ENCODE measurements at places on chromosomes 11 and 22.

- no peak for DNase-seq
Observed at GRCh38 chr11:110305169-110306018, 9.0 kb upstream of the RDX start.

- DNase-seq: no peak
Observed at GRCh38 chr22:27585141-27585540, 216.4 kb downstream of the MN1 start.

DNA sequence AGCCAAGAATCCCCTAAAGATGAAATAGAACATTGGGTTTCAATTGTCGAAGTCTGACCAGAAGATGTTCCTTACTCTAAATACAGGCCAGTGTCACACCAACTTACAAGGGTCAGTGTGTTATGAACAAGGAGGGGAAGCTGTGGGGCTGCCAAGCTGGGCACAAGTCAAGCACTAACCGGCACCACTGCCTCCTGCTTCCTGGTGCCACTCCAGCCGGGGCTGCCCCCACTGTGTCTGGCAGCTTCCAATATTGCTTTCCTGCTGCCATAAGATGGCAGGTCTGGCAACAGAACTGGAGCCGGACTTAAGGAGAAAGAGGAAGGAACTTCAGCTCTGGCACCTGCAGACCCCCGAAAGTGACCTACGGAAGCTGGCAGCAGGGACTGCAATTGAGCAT lies 13.7 kb upstream of the VPS37C start:
- DNase-seq: no peak

GRCh38 chr11:88102598-88102934 lies 72.7 kb downstream of the RAB38 start:
- DNase-seq: no peak

- no peak for DNase-seq
Observed at GRCh38 chr11:85791409-85791990, 19.4 kb downstream of the SYTL2 start.

DNA sequence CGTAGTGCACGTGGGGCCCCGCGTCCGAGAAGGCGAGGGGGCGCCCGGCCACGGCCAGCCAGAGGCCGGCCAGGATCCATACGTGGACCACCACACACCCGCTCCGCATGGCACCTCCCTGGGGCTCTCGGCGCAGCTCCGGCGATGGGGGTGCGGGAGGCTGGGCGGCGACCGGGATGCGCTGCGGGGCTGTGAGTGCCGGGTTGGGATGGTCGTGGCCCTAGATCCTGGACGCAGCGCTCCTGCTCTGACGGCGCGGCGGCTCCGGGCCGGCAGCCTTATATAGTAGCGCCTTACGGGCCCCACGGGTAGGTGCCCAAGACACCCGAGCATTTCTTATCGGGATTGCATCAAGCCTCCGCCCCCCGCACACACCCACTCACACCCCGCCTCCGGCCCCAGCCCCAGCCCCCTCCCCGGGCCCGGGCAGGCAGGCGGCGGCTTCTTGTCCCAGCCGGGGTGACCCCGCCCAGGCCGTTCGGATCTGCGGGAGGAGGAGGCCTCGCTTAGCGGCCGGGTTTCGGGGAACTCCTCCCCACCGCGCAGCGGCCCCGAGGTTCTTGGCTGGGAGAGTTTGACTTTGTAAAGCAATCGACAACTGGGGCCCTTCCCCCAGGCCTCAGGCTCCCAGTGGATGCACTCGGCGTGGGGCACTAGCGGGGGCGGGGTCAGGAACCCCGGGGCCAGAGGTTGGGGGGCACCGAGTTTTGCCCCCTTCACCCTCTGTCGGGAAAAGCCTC lies at the start of gene FGF19:
FGF19 (minus strand) TSS at position 255 of the 740 bp plus-strand sequence; CDS start at position 109, 146 bp downstream.
- no peak for DNase-seq

DNA sequence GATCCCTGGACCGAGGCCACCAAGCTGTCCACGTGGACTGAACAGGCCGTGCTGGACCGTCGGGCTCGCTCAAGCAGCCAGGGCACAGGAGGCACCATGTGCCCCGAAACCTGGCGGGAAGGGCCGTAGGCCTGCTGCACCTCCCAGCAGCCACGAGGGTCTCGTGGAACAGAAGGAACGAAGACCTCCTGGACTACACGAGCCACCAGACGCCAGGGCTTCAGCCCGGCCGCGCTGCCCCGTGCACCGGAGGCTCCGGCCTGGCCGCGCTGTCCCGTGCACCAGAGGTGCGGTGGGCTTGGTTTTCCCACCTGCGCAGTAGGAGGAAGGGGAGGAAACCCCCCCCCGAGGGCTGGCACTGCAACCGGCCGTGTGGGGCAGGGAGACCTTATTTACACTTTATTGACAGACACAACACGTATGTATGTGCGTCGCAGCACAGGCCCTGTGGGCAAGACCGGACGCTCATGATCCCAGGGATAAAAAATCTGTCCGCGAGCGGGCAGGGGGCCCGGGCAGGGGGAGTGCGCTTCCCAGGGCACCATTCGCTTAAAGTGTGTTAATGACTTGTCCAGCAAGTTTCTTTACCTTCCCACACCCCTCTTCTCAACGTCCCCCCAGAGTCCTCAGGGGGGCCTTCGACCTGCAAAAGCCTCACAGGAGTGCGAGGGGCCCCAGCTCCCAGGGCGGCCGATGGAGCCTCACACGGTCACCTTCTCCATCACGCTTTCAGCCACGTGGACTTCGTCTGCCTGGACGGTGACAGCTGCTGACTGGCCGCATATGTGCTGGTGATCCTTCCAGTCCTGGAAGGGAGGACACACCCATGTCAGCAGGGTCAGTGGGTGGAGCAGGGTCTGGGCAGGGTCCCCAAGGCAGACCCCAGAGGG lies 7.0 kb downstream of the DRD4 start:
- DNase-seq: no peak

- DNase-seq: no peak
Observed at GRCh38 chr11:130122141-130122575, 37.4 kb upstream of the ST14 start.

GRCh38 chr22:49693416-49693815 lies 134.3 kb downstream of the BRD1 start:
- DNase-seq: no peak

- DNase-seq: no peak
Observed at GRCh38 chr22:30809086-30809485, 114.4 kb downstream of the OSBP2 start.

- no peak for DNase-seq
Observed at GRCh38 chr22:44703255-44703870, 1.4 kb downstream of the PRR5 start.

- no peak for DNase-seq
Observed at GRCh38 chr11:62431171-62431901, 12.5 kb downstream of the SCGB1A1 start.

- no peak for DNase-seq
Observed at GRCh38 chr11:11387207-11387606, 34.2 kb upstream of the CSNK2A3 start.

- peak; percentile 82 for DNase-seq
Observed at GRCh38 chr11:33912405-33913361, 20.8 kb upstream of the LMO2 start.

DNA sequence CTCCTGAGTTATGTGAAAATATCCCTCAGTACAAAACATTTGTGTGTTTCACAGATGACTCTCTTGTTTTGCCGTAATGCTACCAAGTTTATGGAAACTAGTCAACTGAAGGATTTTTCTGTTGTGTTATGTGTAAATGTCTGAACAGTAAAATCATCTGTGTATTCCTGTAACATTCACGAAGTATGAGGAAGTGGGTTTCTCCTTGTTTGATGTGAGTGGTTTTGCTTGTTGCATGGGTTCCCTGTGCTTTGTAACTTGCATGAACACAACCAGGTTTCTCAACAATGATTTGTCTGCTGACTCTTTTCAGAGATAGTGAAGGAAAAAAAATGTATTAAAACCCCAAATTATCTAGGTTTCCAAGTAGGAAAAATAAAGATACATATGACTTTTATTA lies 138.1 kb downstream of the PGR start:
- DNase-seq: no peak

GRCh38 chr11:99554232-99554903 lies 533.6 kb downstream of the CNTN5 start:
- DNase-seq: no peak

GRCh38 chr11:20707876-20708275 lies 38.5 kb downstream of the NELL1 start:
- DNase-seq: no peak

DNA sequence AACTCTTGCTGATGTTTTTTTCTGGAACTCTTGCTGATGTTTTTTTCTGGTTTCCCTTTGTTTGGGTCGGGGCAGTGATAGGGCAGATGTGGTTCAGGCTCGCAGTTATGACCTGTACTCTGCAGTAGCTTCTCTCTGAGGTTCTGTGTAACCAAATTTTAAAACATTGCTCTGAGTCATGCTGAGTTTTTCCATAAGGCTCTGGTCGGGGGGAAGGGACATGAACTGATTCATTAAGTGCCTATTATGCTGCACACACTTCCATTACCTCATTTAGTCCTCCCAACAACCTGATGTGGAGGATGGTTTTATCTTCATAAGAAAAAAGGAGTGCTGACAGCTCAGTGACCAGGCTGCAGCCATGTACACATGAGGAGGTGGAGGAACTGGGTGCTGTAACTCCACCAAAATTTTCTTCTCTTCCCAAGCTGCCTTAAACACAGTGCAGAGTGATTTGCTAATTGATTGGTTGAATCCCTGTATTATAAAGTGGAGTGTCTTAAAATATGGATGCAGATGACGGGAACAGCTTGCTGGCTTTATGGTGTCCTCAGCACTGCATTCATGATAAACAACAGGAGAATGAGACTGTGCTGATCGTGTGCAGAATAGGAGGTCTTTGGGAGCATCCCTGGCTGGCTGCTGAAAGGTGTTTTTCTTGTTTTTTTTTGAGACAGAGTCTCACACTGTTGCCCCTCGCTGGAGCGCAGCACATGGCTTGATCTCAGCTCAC lies 19.1 kb downstream of the TNRC6B start:
- peak; percentile 48 for DNase-seq

GRCh38 chr11:129416080-129416820 lies 40.6 kb downstream of the BARX2 start:
- no peak for DNase-seq

DNA sequence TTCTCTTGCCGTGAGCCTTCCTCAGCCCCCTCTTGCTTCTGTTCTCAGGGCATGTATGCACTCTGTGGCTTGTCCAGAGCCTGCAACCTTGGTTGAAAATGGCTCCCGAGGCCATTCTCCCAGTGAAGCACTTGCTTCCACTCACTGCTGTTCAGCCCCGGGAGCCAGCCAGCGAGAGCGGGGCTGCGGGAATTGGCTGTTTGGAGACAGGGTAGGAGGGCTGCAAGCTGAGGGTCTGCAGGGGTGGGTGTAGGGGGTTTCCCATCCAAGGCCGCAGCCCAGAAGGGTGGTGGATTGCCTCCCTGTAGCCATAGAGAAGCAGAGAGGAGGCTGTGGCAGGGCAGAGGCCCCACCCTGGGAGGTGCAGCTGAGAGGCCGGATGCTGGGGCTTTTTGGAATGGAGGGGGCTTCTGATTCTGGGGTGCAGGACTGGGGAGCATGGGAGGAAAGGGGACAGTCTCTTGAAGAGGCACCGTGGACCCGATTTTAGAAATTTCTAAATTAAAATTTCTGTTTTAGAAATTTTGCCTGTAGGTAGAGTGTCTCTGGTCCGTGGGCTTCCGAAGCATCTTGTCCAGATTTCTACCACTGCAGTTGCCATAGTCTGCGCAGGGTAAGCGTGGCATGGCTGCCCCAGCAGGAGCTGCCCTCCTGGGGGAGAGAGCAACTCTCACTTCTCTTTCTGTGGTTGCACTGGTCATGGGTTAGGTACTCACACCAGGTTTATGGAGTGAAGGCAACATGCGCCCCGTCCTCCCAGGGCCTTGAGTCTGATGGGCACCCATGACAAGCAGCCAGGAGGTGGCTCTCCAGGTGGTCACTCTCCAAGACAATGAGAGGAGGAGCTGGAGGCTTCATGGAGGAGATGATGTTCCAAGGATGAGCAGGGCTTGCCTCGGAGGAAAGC lies 100.2 kb downstream of the TBC1D22A start:
- DNase-seq: peak; percentile 7

DNA sequence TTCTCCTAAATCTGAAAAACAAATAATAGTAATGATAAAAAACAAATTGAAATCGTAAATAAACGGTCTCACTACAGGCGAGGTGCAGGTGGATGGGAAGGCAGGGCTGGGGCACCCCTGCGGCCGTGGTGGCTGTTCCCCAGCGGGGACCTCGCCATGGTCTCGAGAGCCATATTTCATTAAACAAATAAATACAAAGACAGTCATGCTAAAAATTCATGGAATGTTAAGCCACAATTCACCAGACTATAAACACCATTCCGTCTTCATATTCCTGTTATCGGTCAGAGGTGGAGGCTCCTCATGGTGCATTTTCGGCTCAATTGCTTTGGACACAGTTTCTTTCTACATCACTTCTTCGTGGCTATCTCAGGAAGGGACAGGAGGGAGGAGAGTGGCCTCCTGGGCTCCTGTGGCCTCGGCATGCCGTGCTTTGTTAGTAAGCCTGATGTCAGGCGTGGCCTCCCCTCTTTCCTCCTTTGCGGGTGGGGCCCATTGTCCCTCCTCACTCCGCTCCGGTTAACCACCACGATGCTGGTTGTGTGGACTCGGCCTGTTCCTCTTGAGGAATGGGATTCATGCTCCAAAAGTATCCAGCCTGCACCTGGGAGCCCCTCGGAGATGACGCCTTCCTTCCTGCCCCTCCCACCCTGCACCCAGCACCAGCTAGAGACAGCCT lies 16.1 kb upstream of the BRSK2 start:
- DNase-seq: no peak

DNA sequence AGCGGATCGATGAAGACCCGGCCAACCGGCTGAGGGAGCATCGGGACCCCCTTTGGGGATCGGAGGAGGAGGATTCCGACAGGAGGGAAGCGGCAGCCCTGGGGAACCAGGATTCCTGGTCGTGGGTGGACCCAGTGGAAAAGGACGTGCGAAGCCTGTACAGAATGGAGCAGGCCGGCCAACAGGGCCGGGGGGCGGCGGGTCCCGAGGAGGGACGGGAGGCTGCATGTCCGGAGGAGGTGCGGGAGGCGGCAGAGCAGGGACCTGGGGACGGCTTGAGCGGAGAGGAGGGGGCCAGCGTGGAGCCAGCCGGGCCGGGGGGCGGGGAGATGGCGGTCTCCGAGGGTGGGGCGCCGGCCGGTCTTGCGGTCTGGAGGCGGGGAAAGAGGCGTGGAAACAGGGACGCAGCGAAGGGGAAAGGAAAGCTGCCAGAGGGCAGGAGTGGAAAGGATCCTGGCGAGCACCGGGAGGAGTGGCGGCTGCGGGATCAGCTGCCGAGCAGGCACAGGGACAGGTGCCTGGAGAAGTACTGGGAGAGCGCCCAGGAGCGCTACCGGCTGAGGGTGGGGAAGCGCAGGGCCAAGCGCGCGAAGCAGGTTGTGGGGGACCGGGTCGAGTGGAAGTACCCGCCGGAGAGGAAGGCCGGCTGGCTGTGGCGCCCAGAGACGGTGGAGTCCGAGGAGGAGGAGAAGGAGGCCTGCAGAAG lies at the start of gene ANO5:
ANO5 (plus strand) TSS at position 444 of the 706 bp plus-strand sequence. CDS start 408 bp downstream, outside the sequence.
- no peak for DNase-seq

DNA sequence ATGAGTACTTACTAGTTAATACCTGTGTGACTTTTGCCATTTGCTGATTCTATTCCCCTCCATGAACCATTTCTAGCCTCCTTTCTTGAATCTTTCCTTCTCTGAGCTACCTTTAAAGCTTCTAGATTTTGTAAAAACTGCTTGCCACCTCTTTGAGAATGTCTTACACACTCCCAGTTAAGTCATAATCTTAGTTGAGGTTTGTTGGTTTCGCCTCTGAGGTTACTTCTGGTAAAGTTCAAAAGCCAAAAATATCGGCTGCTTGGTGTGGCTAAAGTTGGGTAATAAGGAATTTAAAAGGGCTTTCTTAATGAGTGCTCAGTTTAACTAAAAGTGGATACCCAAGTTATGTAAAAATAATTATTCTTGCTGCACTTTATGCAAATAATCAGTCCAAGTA lies 10.4 kb upstream of the GLYAT start:
- DNase-seq: peak; percentile 15

Data from GM12878 (cell line).